Astrocyte (in vitro differentiated cells and primary cell): ENCODE measurements at places on chromosomes 3 and 15. TPM values are rescaled to one million over a fixed set of nuclear protein-coding genes. Genes with fewer than 3 reads are reported as not detected.

The CAMKV gene
- total RNA-seq, result 0.22 and 0.45 TPM in 2 replicates

The LRTM1 gene
- not detected in 2 replicates for total RNA-seq

The DZIP1L gene
- 19.0 and 19.8 TPM in 2 replicates for total RNA-seq

The IGSF10 gene
- 0.43 and 0.84 TPM in 2 replicates for total RNA-seq

The RAD18 gene
- total RNA-seq, result 6.0 and 6.5 TPM in 2 replicates

The EPHA3 gene
- 5.0 and 6.9 TPM in 2 replicates for total RNA-seq

The OR4F15 gene
- total RNA-seq, result not detected in 2 replicates

The SEMA4B gene
- total RNA-seq, result 7.0 and 9.9 TPM in 2 replicates

The ANKRD63 gene
- total RNA-seq, result not detected in 2 replicates

The CNTN3 gene
- total RNA-seq, result 0.50 and 0.91 TPM in 2 replicates

The P2RY1 gene
- total RNA-seq, result 1.1 and 1.4 TPM in 2 replicates

The ERC2 gene
- 4.1 and 7.4 TPM in 2 replicates for total RNA-seq

The ATP10A gene
- total RNA-seq, result 21.1 and 36.6 TPM in 2 replicates

The MAGEF1 gene
- total RNA-seq, result 26.2 and 28.8 TPM in 2 replicates

DNA sequence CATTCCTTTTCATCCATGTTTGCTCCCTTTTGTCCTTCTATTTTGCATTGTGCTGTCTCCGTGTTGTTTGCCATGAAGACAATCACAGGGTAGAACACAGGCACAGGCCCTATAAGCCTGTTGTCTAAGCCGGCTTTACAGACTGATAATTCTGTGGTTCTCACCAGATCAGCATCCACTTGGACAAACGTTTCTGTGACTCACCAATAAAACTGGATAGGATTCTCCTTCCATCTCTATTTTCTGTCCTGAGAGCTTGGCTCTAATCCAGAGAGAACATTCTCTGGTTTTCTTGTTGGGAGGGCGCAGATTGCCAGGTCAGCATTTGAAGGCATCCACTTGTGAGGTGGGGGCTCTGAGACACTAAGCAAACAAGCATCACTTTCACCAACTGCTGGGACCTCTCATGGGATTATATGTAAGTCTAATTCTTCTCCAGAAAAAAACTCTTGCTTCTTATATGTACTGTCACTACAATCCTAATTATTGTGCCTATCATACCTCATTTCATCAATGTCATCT is 101.6 kb downstream of the ERC2 start:
- DNase-seq, result peak; percentile 31

GRCh38 chr3:169891886-169892285 is 19.5 kb upstream of the SAMD7 start:
- DNase-seq, result no peak

GRCh38 chr3:117898722-117899522 is 1135.7 kb downstream of the IGSF11 start:
- no peak for DNase-seq

DNA sequence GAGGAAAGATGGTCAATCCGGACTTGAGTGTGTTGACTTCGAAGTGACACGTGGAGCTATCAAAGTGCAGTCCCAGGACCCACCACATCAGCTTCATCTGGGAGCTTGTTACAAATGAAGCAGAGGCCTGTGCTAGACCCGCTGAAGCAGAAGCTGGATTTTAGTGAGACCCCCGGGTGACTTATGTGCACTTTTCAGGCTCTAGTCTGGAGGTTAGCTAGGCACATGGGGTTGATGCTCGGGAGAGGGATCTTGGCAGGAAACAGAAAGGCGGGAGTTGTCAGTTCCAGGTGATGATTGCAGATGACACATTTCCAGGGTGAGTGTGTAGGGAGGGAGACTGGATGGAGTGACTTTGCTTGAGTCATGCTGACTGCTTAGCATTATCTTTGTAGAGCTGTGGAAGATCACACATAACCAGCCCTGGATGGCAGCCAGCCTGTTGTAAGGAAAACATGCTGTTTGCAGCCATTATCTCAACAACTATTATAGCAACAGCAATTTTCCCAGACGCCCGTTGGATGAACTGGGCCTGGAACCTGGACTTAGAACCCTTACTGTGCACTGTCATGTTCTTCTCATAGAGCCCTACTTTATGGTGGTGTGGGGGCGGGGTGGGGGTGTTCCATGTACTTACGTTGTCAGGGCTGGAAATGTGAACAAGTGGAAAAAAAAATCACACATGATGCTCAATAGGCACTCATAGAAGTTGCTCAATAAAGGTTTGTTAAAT is 122.4 kb downstream of the THSD4 start:
- DNase-seq, result peak; percentile 95

DNA sequence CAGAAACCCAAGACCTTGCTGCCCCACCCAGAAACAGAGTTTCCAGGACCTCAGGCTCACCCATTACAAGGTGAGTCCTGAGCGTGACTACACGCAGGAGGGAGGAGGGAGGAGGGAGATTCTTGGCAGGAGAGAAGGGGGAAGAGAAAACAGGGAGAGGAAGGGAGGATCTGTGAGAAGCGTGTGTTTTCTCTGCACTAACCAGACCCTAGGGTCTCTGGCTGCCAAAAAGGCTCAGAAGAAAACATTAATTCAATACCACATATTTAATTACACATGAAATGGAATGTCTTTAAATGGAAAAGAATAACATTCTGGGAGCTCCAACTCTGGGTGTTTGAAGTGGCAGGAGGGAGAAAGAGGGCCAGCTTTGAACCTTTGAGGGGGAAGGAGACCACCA is 309.0 kb downstream of the NTRK3 start:
- DNase-seq, result no peak

GRCh38 chr15:52529341-52529924 is 753 bp upstream of the MYO5A start:
- no peak for DNase-seq

- DNase-seq, result no peak
These were observed 4.8 kb downstream of the C3orf52 start for GRCh38 chr3:112090887-112091586.

- peak; percentile 6 for DNase-seq
These were observed 50.8 kb upstream of the PLAAT1 start for GRCh38 chr3:193190146-193190786.

DNA sequence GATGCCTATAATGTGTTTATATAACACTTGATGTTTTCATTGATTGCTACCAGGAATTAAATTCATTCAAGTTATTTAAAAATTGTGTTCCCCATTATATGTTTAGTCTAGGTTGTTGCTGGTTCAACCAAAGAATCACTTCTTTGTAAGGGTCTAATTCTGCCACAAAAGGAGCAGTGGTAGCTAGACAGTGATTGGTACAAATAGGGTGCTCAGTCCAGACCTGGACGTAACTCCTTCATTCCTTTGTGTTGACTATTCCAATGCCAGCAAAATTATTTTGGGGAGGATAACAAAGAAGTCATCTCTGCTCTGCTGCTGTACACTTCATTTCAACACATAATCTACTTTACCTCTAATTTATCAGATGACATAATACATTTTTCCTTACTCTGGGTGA is 1.2 kb downstream of the CHMP2B start:
- peak; percentile 59 for DNase-seq

DNA sequence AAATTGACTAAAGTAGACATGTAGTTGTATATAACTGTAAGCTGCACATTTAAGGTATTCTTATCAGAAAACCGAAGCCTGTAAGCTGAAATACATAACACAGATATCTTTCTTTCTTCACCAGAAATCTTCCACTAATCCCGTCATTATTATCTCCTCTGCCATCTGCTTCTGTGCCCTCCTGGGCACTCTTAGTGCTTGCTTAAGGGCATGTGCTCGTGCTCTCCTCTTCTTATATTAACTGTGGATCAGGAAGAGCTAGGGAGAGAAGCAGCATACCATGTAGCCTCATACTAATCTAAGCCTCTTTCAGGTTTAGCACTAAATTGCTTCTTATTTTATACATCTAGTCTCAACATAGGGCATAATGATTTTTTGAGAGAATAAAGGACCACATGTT is 60.8 kb downstream of the RIOX2 start:
- DNase-seq, result no peak

GRCh38 chr15:51263116-51263515 is 75.3 kb downstream of the CYP19A1 start:
- DNase-seq, result no peak

DNA sequence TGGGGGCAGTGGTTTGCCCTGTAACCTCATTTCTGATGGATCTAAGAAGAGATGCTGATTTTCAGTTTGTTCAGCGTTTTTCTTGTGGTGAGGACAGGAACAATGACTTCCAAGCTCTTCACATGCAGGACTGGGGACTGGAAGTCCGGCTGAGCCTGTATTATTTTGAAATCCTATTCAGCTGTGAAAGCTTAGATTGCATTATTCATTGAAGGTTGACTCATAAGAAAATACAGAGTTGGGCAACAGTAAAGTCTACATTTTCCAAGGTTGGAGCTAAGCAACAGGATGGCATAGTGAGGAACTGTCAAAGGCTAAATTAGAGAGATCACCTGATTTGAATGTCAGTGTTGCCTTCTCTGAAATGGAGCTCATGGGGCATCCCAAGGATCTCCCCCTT is 230.9 kb upstream of the FEZF2 start:
- DNase-seq, result peak; percentile 85

GRCh38 chr3:86634361-86634760 is 356.6 kb downstream of the VGLL3 start:
- no peak for DNase-seq

GRCh38 chr15:48031973-48032372 is 88.8 kb upstream of the SLC24A5 start:
- no peak for DNase-seq

DNA sequence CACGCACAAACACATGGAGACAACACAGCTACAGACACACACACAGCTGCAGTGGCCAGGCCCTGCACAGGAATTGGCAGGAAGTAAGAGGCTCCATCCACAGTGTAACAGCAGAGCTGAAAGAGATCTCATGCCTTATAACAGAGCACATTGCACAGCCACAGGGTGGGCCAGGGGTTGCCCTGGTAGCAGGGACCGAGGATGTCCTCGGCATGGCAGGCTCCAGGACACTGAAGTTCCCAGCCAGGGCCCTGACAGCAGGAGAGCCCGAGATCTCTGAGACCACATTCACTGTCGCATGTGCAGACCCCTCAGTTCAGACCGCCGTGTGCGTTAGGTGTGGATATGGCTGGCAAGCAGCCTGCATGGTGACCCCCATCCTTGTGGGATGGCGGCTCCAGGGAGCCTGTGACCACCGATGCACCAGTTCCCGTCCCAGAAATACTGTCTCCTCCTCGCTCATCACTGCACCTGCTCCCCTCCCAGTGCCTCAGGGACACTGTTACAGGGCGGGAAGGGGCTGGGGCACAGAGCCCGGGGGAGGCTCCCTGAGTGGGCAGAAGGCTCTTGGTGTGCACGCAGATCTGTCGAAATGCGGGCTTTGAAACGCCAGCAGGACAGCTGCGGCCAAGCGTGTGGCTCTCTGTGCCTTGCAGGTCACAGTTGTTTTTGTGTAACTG is 1.5 kb upstream of the OCA2 start:
- no peak for DNase-seq

DNA sequence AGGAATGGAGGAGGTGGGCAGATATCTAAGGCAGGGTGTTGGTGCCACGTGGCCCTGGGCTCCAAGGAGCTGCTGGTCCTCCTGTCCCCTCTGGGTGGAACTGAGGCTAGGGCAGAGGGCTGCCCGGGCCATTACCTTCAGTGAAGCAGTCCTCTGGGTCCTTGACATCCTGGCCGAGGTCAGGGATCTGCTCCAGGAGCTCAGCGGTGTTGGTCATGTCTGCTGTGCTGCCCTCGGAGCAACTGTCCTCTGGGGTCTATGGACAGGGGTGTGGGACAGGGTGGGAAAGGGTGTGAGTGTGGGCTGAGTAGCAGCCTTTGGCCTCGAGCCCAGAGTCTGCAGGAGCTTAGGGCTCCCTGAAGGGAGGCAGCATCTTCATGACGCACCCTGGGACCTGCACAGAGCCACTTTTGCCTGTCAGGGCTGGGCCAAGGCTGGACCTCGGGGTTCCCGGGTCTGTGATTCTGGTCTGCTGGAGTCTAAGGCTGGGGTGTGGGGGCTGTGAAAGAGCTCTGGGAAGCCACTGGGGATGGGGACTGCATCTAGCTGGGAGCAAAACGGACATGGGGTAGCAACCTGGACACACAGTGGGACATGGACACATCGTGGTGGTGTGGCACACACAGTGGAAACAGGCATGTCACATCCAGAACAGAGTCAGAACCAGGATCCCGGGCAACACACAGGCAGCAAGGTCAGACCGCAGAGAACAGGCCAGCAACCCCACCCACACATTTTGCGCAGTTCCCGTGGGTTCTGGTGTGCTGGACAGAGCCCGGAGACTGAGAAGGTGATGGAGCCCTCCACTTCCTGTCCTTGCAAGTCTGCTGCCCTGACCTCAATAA is 72.7 kb downstream of the SCN5A start:
- DNase-seq, result no peak

- no peak for DNase-seq
These were observed 236.8 kb downstream of the MEIS2 start for GRCh38 chr15:36863570-36863969.

DNA sequence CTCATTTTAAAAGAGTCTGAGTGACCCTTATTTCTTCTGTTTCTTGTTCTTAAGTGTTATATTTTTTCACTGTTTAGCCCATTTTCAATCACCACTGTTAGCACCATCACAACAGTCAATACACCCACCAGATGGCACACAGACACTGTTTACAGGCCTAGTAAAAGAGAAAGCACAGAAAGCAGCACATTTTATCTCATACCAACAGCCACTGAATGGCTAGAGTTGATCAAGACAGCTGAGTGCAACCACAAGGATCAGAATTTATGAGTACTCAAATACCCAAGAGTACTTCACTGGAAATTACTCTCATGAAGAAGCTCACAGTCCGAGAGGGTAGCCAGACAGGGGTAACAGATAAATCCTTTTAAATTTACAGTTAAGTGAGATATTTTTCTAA is 127.0 kb downstream of the TFDP2 start:
- no peak for DNase-seq
